NCI-H446 treated with DMSO at 0.1 percent for 48 hours (cell line): ENCODE measurements at places on chromosomes 6 and 20.
A peak's percentile ranks its signal among the peaks of the same experiment; 100 is the strongest.

DNA sequence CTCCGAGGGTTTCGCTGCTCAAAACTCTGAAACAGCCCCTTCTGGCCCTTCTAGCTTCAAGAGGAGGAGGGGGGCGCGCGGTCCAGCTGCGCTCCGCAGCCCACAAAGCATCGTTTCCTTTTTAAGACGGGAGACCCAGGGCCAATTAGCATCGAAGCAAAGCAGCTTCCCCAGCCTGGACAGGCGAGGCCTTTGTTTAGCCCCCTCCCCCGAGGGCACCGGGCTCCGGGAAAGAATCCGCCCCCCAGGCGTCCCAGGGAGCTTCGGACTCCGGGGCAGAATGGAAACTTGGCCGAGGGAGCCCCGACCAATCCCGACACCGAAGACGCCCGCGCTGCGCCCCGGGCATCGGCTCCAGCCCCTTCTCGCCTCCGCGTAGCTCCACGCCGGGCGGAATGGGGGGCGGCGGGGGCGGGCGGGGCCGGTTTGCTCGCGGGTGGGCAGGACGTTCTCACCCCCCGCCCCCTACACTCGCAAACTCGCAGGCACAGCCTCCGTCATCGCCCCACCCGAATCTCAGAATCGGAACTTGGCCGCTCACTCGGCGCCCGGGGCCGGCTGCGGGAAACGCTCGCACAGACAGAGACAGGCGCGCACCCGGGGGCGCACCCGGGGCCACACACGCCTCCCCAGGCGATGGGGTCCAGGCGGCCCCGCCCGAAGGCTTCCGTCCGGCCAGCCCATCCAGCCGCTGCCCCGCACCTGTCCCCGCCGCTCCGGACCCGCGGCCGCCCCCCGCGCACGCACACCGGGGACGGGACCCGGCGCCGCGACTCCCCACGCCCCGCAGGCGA, 628 bp downstream of the NKAIN4 start:
- no peak for DNase-seq

DNA sequence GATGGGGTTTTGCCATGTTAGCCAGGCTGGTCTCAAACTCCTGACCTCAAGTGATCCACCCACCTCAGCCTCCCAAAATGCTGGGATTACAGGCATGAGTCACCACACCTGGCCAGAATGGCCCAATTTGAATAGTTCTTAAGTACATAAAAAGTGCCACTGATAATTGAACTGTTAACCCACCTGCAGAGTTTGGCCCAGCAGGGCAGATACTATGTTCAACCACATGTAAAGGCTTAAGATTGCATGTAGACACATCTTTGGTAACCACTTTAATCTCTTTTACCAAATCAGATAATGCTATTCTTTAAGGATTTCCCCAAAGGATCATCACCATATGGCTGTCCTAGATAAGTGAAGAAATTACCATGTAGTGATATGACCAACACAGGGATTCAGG, 21.3 kb upstream of the SGK1 start:
- DNase-seq: no peak

DNA sequence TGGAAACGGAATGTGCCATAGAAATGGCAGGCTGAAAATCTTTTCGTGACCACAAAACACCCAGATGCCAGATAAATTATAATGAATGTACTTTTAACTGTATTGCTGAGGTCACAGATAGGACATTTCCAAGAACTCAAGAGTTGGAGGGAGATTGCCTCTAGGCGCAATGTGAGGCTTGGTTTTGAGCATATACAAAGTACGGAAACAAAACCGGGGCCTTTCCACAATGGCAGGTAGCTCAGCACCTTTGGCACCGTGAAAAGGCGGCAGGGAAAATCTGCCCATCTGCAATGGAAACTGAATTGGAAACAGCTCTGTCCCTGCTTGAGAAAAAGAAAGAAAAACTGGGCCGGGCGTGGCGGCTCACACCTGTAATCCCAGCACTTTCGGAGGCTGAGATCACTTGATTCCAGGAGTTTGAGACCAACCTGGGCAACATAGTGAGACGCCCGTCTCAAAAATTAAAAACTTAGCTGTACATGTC, 10.5 kb upstream of the C20orf144 start:
- no peak for DNase-seq

- no peak for DNase-seq
Measured at GRCh38 chr6:3751077-3751729, at the start of gene PXDC1. PXDC1 (minus strand) TSS chr6:3751713; CDS start chr6:3751531, 182 bp downstream.

DNA sequence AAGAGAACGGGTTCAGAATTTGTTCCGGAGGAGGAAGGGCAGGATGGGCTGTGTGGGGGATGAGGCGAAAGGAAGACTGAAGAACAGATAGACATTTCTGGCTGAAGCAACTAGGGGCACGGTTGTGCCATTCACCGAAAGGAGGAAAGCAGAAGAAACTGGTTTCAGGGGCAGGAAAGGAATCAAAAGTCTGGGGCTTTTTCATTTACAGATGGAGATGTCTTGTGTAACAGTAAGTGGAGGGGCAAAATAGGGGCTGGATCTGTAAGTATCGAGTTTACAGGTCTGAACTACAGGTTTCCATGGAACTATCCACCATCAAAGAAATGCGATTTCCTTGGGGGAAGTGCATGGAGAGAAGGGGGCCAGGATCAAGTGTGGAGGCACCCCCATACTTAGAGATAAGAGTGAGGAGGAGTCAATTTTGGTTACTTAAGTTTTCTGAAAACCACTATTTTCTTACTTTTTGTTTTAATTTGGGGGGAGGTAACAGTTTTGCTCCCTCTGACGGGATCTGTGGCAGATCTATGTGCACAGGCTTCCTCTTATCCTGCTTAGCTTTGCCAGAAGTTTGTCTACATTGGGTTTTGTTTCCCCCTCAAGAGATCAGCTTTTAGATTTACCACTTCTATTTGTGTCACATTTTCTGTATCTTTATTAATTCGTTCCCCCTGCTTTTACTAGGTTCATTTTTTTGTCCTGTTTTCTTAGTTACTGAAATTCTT, 120.1 kb downstream of the SLC23A2 start:
- DNase-seq: no peak

- DNase-seq: no peak
Measured at GRCh38 chr20:305745-306144, 8.4 kb downstream of the ZCCHC3 start.

DNA sequence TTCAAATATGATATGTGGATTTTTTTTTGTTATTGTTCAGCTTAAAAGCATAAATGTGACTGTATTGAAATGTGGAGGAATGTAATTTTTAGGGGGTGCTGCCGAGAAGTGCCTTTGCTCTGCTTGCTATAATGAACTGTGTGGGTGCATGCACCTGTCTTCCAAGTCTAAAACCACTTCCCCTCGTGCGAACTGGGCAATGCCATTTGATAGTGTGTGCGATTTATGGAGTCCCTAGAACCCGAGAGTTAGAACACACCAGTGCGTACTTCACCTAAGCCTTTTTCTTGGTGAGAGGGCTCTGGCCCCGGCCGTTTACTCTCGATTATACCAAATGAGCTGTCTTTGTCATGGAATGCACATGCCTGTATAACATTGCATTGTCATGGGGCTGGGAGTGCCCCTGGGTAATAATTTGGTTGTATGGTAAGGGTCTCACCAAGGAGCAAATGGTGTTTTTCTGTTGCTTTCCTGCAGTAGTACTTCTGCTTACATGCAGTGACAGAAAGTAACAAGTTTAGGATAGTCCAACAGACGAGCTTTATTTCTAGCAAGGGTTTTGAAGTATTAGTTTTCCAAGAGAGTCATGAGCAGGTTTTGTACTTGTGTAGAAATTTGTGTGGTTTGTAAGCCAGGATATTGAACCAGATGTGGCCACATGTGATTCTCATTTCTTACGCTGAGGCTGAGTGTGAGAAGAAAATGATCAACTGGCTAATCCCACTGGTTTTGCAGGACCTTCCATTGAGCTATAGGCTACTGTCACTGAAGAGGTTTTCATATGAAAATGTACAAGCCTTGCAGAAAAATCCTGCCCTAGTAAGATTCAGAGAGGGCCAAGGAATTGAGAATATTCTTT, 172.4 kb downstream of the DTNBP1 start:
- DNase-seq: no peak

DNA sequence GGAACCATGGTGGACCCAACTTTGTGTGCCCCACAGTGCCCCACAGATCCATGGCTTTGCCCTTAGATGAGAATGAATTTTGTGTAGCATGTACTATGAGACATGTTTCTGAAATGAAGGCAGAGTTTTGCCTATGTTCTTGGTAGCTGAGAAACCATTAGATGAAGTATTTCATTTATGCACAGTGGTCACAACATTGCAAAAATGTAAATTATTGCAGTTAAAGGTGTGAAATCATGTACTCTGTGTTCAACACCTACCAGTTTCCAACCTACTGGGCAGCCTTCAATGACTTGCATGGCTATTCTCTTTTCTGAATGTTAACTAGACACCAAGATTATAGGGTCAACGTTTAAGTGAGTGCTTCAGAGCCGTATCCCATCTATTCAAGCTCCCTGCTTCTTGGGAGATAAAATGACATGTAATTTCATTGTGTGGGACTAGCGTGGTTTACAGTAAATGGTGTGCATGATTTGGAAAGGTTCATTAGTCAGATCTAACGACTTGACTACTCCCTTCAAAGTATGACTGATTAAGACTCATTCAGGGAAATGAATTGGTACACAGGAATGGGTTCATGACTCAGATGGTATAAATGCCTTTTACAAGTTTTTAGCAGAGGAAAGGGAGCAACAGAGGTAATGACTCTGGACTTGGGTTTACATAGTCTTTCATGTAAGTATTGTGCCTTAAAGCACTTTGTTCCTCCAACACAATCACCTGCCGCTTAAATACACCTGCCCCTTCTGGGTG, 106.1 kb upstream of the AKIRIN2 start:
- no peak for DNase-seq

DNA sequence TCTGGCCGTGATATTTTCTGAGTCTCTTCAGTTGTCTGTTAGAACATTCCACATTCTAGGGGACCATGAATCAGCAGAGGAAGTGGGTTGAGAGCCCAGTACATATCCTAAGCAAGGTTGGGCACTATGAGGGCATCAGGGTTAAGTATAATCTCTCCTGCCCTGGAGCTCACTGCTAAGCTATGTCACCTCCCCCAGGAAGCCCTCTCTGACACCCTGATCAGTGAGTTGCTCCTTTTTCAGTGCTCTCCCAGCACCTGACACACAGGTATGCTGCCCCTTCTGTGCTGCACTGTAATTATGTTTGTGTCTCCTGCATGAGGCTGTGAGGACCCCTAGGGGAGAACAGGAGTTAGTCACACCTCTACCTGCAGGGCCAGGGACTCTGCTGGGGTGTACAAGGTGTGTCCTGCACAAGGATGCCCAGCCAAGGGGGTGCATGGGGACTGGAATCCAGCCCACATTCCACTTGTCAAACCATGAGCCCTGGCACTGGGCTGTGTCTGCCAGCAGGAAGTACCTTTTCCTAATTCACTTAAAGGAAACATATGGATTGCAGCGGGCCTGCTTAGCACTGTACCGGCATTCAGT, 3.9 kb downstream of the RAB44 start:
- no peak for DNase-seq

DNA sequence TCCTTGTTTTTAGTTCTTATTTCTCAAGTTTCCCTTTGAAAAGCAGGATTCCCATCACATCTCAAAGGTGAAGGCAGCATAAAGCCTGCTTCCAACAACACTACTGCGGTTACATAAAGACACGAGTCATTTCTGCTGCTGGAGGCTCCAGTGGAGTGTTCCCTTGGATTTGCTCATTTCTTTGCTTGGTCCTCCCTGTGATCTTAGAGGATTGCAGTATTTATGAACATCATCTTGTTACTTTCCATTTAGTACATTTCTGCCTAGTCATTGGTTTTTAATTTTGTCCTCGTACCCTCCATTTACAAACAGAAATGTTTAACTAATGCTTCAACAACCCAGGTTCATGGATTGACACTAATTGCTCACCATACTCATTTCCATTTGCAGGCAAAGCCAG, 298.8 kb downstream of the ZNF217 start:
- DNase-seq: no peak

GRCh38 chr20:31710423-31711108, 12.1 kb downstream of the BCL2L1 start:
- peak; percentile 88 for DNase-seq

- no peak for DNase-seq
Measured at GRCh38 chr6:39209360-39209811, 19.9 kb downstream of the KCNK5 start.

- DNase-seq: no peak
Measured at GRCh38 chr6:19896693-19897010, 59.5 kb downstream of the ID4 start.

- DNase-seq: no peak
Measured at GRCh38 chr20:43691928-43692524, 25.1 kb downstream of the MYBL2 start.

DNA sequence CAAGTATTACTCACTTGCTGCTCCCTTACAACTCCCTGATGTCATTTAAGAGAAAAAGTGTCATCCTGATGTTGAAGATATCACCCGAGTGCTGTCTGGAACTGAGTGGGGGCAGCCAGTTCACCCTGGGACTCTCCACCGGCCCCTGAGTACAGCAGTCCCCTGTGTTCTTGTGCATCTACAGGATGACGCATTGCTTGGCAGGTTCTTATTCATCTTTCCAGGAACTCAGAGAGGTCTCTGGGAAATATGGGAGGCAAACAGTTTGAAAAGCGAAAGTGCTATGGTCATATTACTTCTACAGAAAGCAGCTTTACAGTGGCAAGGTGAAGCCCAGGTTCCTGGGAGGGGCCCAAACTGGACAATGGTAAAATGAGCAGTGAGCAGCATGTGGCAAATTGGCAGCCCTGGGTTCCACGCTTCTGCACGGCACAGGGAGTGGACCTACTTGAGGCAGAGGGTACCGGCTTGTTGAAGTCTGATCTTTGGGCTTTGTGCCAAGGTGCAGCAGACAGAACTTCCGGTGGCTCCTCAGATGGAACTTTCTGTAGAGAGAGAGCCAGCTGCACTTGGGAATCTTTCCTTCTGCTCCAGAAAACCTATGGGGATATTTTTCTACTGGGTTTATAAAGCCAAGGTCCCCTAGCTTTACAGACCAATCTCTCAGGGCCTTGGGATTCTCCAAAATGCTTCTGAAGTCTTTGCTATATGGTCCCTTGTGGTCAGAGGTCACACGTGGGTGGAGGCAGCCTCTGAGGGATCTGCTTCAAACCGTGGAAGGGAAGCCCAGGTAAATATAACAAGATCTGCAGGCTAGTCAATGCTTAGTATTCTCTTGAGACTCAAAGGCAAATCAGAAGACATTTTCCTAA, 128.3 kb downstream of the MAP3K7 start:
- DNase-seq: no peak
